ENCODE measurements at places on chromosomes 7 and 10. TPM values are rescaled to one million over a fixed set of nuclear protein-coding genes. Genes with fewer than 3 reads are reported as not detected.

PDE6C gene
- total RNA-seq, result not detected

TLL2 gene
- total RNA-seq, result 0.17 TPM

MLLT10 gene
- 64.6 TPM for total RNA-seq

C10orf143 gene
- 9.2 TPM for total RNA-seq

GRCh38 chr10:126729314-126729870 lies 58.9 kb upstream of the C10orf90 start:
- H3K27me3 ChIP-seq, result no peaks in the 10 kb centered on the region
- no peaks in the 10 kb centered on the region for H3K4me1 ChIP-seq
- no peak overlapping the region for H3K4me3 ChIP-seq
- no peak overlapping the region for H3K27ac ChIP-seq

DNA sequence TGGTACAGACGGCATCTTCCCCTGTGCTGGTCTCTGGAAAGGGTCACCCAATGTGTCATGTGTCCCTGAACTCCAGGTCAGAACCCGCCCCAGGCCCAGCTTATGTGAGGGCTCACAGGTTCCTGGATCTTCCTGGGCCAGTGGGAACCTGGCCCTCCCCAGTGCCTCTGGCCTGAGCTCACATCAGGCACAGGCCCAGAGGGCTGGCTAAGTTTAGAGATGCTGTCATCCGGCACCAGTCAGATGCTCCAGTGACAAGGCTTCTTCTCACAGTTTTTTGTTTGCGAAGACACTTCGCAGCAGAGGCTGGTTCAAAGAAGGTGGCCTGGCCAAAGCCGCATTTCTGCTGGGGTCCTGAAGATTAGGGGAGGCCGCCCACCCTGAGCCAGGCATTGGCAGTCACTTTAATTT lies 11.8 kb downstream of the CAMK2B start:
- peaks cover 7% of the 10 kb centered on the region for H3K27me3 ChIP-seq
- DNase-seq, result no peak
- no peak overlapping the region for H3K4me3 ChIP-seq

- H3K4me1 ChIP-seq, result no peaks in the 10 kb centered on the region
- H3K27me3 ChIP-seq, result no peaks in the 10 kb centered on the region
- no peak overlapping the region for H3K27ac ChIP-seq
- no peak for DNase-seq
- no peak overlapping the region for H3K4me3 ChIP-seq
- H3K36me3 ChIP-seq, result no peaks in the 10 kb centered on the region
Measured at GRCh38 chr7:31705377-31705776, 18.4 kb downstream of the PPP1R17 start.

DNA sequence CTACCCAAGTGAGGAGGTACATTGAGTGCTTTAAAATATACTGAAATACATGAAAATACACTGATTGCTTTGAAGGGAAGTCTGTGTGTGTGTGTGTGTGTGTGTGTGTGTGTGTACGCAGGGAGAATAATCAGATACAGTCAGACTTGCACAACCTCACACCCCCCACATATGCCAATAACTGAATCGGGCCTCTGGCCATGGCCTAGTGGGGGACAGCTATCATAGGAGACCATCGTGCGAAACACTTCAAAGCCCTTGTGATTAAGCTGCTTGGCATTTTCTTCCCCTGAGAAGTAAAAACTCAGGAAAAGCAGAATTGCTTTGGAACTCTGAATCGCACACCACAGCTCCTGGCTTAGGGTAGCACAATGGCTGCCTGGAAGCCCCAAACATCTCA lies 135.1 kb downstream of the C10orf105 start:
- H3K36me3 ChIP-seq, result no peaks in the 10 kb centered on the region
- no peaks in the 10 kb centered on the region for H3K4me1 ChIP-seq
- no peaks in the 10 kb centered on the region for H3K27me3 ChIP-seq
- no peak overlapping the region for H3K4me3 ChIP-seq
- DNase-seq, result no peak
- no peak overlapping the region for H3K27ac ChIP-seq

DNA sequence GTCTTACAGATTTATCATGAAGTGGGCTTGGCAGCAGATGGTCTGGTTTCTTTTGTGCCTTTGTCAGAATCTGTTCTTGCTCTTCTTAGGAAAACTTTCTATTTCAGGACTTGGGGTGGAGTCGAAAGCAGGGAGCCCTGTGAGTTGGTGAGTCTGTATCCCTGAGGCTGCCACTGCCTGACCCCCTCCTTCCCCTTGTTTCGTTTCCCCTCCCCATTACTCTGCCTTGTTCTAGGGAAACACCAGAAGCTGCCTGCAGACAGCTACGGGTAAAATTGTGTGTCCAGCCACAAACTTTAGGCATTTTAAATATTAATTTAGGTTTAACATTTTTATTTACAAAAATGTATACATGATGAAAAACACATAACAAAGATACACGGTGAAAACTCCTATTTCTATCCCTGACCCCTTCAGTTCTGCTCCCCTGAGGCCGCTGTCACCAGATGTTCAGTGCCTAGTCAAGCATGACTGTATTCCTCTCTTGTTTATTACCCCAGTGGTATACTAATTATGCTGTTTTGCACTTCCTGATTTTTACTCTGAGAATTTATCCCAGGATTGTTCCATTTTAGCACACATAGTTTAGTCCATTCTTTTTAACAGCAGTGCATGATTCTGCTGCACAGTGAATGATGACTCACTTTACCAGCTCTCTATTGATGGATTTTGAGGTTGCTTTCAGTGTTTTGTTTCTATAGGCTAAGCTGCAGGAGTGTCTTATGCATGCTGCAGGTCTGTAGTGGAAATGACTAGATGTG lies 9.1 kb downstream of the TSPAN14 start:
- H3K4me3 ChIP-seq, result peak overlapping the region; percentile 58
- no peak for DNase-seq
- H3K27me3 ChIP-seq, result no peaks in the 10 kb centered on the region
- no peaks in the 10 kb centered on the region for H3K36me3 ChIP-seq

GRCh38 chr7:70602117-70602516 lies 529.8 kb upstream of the GALNT17 start:
- H3K4me1 ChIP-seq, result no peaks in the 10 kb centered on the region
- DNase-seq, result no peak
- no peak overlapping the region for H3K4me3 ChIP-seq
- no peak overlapping the region for H3K27ac ChIP-seq

DNA sequence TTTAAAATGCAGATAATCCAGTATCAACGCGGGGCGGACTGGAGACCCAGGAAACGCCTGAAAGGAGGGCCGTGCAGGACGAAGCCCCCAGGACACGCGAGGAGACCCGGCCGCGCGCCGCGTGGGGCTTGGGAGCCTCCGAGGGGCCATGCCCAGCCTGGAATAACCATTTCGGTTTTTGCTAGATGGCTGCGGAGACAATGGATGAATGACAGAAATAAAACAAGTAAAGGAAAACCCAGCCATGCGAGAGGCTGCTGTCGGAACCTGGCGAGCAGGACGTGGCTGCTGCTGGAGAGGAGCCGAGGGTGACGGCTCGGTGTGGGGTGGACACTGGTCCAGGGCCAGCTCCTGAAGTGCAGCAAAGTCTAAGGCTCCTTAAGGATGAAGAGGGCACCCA lies 227.2 kb upstream of the ADARB2 start:
- DNase-seq, result no peak
- H3K4me1 ChIP-seq, result no peaks in the 10 kb centered on the region
- H3K4me3 ChIP-seq, result no peak overlapping the region

DNA sequence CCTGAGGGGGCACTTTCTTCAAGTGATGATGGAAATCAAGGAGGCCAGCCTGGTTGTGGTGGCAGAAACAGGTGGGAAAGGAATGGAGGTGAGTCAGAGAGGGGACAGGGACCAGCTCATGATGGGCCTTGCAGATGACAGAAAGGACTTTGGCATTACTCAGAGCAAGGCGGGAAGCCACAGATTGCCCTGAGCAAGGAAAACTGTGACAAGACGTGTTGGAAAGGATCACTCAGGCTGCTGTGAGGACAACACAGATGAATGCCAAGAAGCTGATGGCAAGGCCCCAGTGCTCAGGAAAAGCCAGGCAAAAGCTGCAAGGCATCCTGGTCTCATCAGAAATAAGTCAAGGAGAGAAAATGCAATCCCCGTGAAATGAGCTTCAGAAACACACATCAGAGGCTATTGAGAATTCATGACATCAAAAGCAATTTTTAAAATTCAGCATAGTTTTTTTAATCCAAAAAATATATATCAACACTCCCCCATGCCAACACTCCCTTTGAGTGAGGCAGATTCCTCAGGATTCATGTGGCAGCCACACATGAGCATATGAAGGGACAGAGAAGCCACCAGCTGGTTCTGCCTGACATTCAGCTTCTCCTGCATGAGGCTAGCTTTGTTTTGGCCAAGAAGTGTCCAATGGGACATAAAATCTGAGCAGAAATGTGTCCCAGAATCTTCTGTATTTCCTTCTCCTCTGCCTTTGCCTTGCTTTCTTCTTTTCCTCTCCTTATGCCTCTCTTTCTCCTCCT lies 244.5 kb upstream of the MYO3A start:
- no peak for DNase-seq
- H3K4me1 ChIP-seq, result no peaks in the 10 kb centered on the region
- H3K36me3 ChIP-seq, result no peaks in the 10 kb centered on the region
- H3K4me3 ChIP-seq, result no peak overlapping the region
- H3K27me3 ChIP-seq, result no peaks in the 10 kb centered on the region
- no peak overlapping the region for H3K27ac ChIP-seq

DNA sequence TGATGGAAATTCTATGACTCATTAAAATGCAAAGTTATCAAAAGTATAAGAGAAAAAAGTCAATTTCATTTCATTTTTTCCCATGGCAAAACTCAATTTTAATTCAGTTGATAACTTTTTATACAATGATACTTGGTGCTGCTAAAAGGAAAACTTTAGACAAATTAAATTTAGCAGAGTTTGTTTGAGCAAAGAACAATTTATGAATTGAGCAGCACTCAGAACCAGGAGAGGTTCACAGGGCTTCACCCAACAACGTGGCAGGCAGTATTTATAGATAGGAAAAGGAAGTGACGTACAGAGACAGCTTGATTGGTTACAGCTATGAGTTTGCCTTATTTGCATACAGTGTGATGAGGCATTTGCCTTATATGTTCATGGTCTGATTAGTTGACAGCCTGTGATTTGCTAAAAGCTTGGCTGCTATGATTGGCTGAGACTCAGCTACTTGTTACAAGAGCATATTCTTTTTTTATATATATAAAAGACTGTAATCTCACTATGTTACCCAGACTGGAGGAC lies 157.2 kb upstream of the CELF2 start:
- H3K27ac ChIP-seq, result no peak overlapping the region
- H3K27me3 ChIP-seq, result no peaks in the 10 kb centered on the region
- no peaks in the 10 kb centered on the region for H3K4me1 ChIP-seq
- DNase-seq, result no peak
- H3K36me3 ChIP-seq, result no peaks in the 10 kb centered on the region

DNA sequence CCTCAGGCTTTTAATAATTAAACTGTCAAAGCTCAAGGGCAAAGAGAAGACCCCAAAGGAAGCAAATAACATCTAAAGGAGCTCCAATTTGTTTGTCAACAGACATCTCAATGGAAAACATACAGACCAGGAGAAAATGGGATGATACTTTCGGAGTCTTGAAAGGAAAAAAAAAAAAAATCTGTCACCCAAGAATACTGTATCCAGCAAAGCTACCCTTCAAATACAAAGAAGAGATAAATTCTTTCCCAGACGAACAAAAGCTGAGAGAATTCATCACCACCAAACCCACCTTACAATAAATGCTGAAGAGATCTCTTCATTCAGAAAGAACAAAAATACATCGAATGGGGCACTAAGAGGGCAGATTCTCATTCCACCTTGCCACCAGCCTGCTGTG lies 232.8 kb downstream of the PTPRN2 start:
- no peaks in the 10 kb centered on the region for H3K27me3 ChIP-seq
- no peak overlapping the region for H3K27ac ChIP-seq
- no peak overlapping the region for H3K4me3 ChIP-seq
- no peaks in the 10 kb centered on the region for H3K36me3 ChIP-seq

DNA sequence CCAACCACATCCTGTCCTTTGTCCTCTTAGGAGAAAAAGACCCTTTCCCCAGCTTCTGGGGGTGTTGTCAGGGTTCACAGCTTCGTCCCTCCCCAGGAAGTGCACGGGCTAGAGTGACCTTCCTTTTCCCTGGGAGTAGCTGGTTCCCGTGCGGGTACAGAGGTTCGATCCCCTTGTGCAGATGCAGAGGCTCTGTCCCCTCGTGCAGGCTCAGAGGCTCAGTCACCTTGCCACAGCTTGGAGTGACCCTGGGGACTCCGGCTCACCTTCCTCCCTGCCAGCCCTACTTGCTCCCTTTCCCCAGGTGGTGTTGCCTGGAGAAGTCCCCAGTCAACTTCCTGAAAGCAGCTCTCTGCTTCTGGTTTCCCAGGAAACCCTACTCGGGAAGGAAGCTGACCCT lies 60.0 kb upstream of the TCERG1L start:
- H3K4me3 ChIP-seq, result no peak overlapping the region

- peaks cover 22% of the 10 kb centered on the region for H3K4me1 ChIP-seq
- no peak overlapping the region for H3K27ac ChIP-seq
- no peak for DNase-seq
- no peaks in the 10 kb centered on the region for H3K36me3 ChIP-seq
Measured at GRCh38 chr7:105365541-105366534, 22.9 kb downstream of the SRPK2 start.

DNA sequence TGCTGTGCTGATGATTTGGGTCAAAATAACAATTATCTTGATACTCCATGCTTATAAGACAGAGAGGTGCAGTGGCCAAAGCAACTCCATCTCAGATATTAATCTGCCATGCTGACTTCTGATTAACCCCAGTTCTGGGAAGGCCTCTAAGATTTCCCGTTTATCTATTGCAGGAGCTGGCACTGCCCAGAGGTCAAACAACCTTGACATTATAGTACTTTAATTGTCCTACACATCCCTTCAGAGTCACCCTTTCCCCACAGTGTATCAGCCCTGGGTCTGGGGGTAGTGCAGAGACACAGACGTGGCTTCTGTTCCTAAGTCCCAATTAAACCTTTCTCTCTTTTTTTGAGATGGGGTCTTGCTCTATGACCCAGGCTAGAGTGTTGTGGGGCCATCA lies 63.8 kb downstream of the PARD3 start:
- no peaks in the 10 kb centered on the region for H3K4me1 ChIP-seq
- no peak for DNase-seq
- no peak overlapping the region for H3K4me3 ChIP-seq
- no peak overlapping the region for H3K27ac ChIP-seq

GRCh38 chr10:86391986-86392722 lies 25.6 kb upstream of the GRID1 start:
- H3K4me3 ChIP-seq, result no peak overlapping the region
- H3K27me3 ChIP-seq, result no peaks in the 10 kb centered on the region
- H3K27ac ChIP-seq, result no peak overlapping the region
- H3K4me1 ChIP-seq, result peaks cover 10% of the 10 kb centered on the region

DNA sequence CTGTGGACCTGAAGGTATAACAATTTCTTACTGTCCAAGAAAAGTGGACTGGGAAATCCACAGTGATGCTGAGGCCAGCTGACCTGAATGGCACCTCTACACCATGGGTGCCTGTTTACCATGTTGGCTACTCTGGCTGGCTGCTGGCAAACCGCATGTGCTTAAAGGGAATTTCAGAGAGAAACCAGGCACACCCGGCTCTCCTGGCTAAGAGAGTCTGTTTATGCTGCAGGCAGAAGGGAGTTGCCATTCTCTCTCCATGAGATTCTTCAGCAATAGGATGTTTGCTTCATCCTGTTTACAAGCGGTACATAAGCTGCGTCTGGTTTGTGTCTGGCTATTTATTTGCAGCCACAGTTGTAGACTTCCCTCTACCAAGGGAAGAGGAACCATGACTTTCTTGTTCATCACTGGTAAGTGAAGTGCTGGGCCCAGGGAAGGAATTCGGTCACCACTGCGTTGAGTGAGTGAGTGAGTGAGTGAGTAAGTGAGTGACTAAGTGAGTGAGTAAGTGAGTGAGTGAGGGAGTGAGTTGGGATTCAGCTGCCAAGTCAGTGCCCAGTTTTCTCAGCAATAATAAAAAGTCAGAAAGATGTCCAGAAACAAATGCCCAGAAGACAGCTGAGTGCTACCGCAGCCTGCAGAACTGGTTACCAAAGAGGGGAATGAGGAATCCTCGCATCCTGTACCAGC lies 90.4 kb downstream of the COBL start:
- no peak for DNase-seq
- no peaks in the 10 kb centered on the region for H3K36me3 ChIP-seq
- H3K27me3 ChIP-seq, result no peaks in the 10 kb centered on the region
- H3K4me1 ChIP-seq, result no peaks in the 10 kb centered on the region
- no peak overlapping the region for H3K27ac ChIP-seq
